ENCODE measurements at places on chromosomes 3 and 15. TPM values are rescaled to one million over a fixed set of nuclear protein-coding genes. Genes with fewer than 3 reads are reported as not detected.

STRA6 gene
- polyA plus RNA-seq, result 0.97 TPM

P2RY1 gene
- polyA plus RNA-seq, result 8.7 TPM

WDR93 gene
- polyA plus RNA-seq, result not detected

MASP1 gene
- 8.2 TPM for polyA plus RNA-seq

SNX22 gene
- not detected for polyA plus RNA-seq

DNA sequence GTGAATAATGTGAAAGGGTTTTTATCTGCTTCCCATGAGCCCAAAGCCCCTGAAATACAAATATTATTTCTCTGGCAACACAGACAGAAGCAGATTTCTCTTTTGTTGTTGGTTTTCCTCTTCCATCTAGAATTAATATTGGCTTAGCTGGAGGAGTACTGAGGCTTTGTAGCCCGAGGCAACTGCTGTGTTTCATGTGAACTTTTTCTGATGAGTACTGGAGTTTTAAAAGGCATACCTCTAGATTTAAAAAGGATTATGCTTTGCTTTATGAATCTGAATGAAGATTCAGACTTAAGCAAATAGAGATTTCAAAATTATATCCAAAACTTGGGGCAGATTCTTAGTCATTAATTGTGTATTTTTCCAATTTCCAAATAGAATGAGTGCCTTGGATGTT, 50.9 kb downstream of the IQCH start:
- no peak for DNase-seq

DNA sequence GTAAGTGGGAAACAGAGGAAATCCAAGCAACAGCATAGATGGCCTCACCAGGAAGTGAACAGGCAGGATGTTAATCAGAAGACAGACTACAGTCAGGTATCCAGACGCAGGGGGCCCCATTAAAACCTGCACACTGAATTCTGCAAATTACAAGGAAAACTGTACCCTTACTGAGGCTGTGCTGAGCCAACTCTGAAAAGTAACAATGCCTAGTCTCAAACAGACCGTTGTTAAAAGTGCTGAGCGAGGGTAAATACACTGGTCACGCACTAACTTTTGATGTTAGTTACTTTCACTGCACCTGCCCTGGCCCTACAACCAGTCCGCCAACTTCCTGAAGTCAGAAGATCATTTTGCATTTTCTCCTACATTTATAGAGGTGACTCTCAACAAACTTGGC, 1.0 kb downstream of the TAMM41 start:
- DNase-seq, result no peak

GRCh38 chr15:55289746-55290527, at the start of gene RAB27A:
RAB27A (minus strand) TSS chr15:55289813; CDS start chr15:55234934, 54,879 bp downstream.
- DNase-seq, result peak; percentile 61
